Articular chondrocyte of knee joint (primary cell): ENCODE measurements at places on chromosomes 3 and 15. TPM values are rescaled to one million over a fixed set of nuclear protein-coding genes. Genes with fewer than 3 reads are reported as not detected.

Gene PLSCR2
- 0.54 TPM in 1 of 2 replicates, not detected in the other for total RNA-seq

Gene FOXP1
- 166 and 203 TPM in 2 replicates for total RNA-seq

Gene THRB
- 1.6 and 2.1 TPM in 2 replicates for total RNA-seq

Gene CASR
- total RNA-seq, result not detected in 2 replicates

Gene OTOL1
- total RNA-seq, result not detected in 2 replicates

Gene CPN2
- total RNA-seq, result under 0.01 TPM in 1 of 2 replicates, not detected in the other

Gene CHL1
- not detected in 2 replicates for total RNA-seq

Gene PDHB
- 64.7 and 89.8 TPM in 2 replicates for total RNA-seq

Gene PLOD2
- 345 and 363 TPM in 2 replicates for total RNA-seq

Gene PCYT1A
- total RNA-seq, result 90.0 and 93.2 TPM in 2 replicates

Gene GPR62
- 0.11 and 0.13 TPM in 2 replicates for total RNA-seq

Gene GOLGA6D
- total RNA-seq, result not detected in 2 replicates

Gene SLC6A20
- total RNA-seq, result not detected in 2 replicates

Gene EPHB1
- 0.52 and 0.54 TPM in 2 replicates for total RNA-seq

Gene CIDEC
- not detected in 2 replicates for total RNA-seq

Gene TM6SF1
- total RNA-seq, result 0.11 TPM in 1 of 2 replicates, not detected in the other

Gene GOLGA8N
- total RNA-seq, result 5.7 and 6.5 TPM in 2 replicates

Gene GATM
- 0.39 and 0.76 TPM in 2 replicates for total RNA-seq

Gene PTX3
- total RNA-seq, result 174 and 549 TPM in 2 replicates

Gene GOLGA8M
- total RNA-seq, result 1.0 and 2.9 TPM in 2 replicates

Gene CCDC39
- total RNA-seq, result 0.13 TPM in 1 of 2 replicates, not detected in the other

Gene SELENOT
- 116 and 172 TPM in 2 replicates for total RNA-seq

Gene PLCD1
- total RNA-seq, result 42.3 and 42.7 TPM in 2 replicates

Gene SERPINI2
- not detected in 2 replicates for total RNA-seq
